ENCODE measurements at places on chromosomes 7 and 10.
A peak's percentile ranks its signal among the peaks of the same experiment; 100 is the strongest.

- DNase-seq: no peak
Measured at GRCh38 chr10:11454160-11454559, 157.3 kb downstream of the USP6NL start.

GRCh38 chr7:1290026-1290678 is 57.5 kb downstream of the UNCX start:
- DNase-seq: no peak

- no peak for DNase-seq
Measured at GRCh38 chr10:110865809-110866482, 5.8 kb upstream of the PDCD4 start.

GRCh38 chr7:73354821-73355220 is 26.9 kb downstream of the FKBP6 start:
- no peak for DNase-seq

GRCh38 chr7:1899196-1899595 is 229.1 kb downstream of the ELFN1 start:
- no peak for DNase-seq

- no peak for DNase-seq
Measured at GRCh38 chr7:141550386-141551093, 670 bp upstream of the AGK start.

DNA sequence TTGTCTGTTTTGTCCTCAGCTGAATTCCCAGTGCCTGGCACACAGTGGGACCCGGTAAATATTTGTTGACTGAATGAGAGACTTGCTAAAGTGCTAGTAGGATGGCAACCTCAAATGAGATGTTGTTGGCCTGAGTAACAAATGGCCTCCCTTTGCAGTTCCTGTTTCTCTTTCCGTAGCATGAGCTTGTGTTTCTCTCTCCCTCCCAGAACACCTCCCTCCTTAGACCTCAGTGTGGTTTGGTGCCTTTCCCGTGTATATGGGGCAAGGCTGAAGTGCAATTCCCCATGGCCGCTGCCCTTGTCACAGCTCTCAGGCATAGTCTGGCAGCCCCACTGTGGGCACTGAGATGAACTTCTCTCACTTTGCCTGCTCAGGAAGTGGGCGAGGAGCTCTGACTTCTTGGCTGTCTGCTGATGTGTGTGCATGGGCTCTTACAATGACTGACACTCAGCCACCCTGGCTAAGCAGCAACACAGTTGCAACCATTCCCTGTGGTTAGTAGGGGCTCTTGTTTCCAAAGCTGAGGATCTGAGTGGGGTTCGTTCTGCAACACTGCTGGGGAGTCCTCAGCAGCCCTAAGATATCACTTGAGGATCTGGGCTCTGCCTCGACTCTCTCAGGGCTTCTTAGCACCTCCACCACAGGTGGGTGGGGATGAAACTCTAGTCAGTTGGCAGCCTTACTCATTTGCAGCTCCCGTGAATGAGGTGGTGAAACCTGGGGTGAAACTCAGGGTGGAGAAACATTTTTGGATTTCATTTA is 136.1 kb downstream of the ICA1 start:
- DNase-seq: peak; percentile 64

- DNase-seq: no peak
Measured at GRCh38 chr7:22182149-22182548, 174.8 kb downstream of the RAPGEF5 start.

DNA sequence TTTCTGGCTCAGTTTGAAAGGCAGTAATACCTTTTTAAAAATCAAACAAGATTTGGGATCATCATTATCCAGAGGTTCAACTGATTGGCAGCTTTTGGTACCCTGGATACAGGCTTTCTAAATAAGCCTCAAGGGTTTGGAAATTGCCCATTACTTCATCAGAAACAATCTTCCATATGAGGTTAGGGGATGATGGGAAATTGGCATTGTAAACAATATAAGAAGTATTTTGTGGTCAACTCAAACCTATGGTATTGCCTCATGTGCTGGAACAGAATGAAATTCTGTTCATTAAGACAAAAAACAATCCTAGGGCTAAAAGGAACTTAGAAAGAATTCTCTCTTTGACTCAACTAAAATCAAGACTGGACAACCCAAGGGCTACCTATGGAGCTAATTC is 92.6 kb upstream of the HECTD2 start:
- DNase-seq: no peak

Measured in T-helper 9 cell (primary cell).